ENCODE measurements at places on chromosomes 6 and 20. TPM values are rescaled to one million over a fixed set of nuclear protein-coding genes. Genes with fewer than 3 reads are reported as not detected.

Gene IL17F
- not detected for total RNA-seq

Gene MLIP
- total RNA-seq, result not detected

Gene MATN4
- total RNA-seq, result 0.08 TPM

Gene RBM24
- 9.3 TPM for total RNA-seq

Gene KCNK16
- total RNA-seq, result not detected

Gene FAM229B
- total RNA-seq, result 9.3 TPM

Gene IPCEF1
- 0.02 TPM for total RNA-seq

Gene TFAP2A
- 18.7 TPM for total RNA-seq

Gene ASIP
- not detected for total RNA-seq

Gene ELOVL4
- 1.5 TPM for total RNA-seq
